ENCODE measurements at places on chromosomes 11 and 22.

DNA sequence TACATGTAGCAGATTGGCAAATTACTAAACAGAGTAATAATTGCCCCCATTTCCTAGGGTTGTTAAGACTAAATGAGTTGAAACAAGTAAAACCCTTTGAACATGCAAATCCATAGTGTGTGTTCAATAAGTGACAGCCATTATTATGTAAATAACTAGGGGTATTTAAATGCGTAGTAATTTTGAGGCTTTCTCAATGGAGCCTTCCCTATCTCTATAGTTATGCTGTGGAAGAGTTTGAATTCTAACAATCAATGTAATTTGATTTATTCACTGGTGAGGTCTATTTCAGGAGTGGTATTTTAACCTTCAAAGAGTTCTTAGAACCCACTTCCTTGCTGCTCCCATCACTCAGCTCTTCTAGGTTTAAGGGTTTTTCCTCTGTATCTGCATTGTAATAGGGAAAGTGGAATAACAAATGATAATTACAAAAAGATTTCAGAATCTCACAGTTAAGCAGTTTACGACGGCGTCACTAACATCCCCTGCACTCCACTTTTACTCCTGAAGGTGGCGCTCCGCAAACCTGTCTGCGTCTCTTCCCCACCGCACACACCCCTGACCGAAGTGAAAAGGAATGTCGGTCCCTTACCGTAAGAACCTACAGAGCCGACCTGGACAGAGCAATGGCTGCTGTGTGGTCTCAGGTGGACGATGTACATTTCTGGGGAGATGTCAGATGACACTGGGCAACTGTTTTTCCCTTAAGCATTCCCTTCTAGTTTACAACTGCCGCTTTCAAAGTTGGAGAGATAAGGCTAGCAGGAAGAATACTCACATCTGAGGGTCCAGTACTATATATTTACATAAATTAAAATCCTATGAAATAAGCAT lies 80.8 kb downstream of the ZC3H12C start:
- peak; percentile 55 for DNase-seq

DNA sequence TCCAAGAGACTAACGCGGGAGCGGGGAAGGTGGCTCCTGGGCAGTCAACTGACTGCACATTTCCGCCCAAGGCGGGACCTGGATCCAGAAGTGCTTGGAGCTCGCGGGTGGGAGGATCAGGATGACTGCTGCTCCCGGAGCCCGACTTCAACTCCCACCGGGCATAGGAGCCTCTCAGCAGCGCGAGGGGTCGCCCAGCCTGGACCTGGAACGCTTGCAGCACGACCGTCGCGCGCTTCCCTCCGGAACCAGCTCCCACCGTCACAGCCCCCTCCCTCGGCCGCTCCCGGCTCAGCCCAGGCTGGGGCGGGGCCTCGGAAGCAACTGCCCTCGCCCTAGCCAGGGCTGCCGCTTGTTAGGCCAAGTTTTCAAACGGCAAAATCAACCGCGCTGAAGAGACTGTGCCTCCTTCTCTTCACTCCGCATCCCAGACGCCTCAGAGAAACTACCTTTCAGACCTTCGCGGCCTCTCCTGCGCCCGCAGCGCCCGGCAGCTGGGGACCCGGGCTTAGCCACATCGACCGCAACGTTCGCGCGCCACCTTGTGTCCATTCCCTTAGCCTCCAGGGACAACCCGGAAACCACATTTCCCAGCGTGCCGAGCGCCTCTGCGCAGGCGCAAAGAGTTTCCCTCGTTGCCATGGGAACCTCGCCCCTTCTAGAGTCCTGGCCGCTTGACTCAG lies 14.0 kb downstream of the SSH3 start:
- peak; percentile 58 for DNase-seq

- DNase-seq = no peak
Measured at GRCh38 chr11:20712912-20713311, 43.5 kb downstream of the NELL1 start.

DNA sequence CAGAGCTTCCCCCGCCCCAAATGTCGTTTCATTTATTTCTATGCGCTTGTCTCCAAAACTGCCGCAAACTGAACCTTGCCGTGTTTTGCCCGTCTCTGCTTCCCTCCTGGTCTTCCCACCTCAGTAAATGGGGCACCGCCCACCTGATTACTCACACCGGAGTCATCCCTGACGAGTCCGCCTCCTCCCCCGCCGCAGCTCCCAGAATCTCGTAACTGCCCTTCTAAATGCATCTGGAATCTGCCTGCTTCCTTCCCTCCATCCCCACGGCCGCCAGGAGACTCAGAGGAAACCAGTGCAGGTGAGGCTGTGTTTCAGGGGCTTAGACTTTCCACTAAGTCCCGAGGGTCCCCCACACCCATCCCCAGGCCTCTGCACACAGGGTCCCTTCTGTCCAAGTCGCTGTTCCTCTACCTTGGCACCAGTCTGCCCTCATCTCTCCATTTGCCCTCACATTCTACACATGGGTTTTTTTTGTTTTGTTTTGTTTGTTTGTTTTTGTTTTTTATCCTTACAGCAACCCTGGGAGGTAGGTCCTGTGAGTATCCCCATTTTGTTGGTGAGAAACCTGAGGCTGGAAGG lies 62.6 kb upstream of the PHF21B start:
- peak; percentile 5 for DNase-seq

DNA sequence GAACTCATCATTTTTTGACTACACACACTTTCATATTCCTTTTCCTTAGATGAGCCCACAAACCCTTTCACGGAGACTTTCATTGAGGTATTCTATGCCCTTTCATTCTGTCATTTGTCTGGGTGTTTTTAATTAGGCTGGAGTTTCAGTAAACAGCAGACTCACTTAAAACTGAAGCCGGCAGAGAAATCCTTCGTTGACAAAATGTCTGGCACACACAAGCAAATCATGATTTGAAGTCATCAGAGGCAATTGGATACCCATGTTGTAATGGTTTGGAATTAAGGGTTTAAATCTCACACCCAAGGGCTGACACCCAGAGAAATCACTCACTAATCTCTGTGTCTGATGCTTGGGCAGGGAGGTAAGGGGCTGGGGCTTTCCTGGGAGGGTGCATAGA lies 127.1 kb downstream of the EHF start:
- DNase-seq = peak; percentile 30

DNA sequence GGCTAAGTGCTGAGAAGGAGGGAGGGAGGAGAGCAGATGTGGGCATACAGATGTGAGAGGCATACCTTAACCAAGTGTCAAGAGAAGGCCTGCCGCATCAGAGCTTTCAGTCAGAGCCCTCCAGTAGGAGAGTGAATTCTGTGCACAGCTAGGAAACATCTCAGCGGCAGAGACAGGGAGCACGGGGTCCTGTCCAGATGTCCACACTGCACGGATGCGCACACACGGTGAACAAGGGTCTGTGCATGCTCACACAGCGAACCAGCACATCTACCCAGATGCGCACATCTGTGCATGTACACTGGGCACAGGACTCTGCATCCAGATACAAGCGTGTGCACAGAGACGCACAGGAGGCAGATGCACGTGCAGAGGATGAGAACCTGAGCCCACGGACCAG lies 778.0 kb downstream of the BRD1 start:
- DNase-seq = no peak

DNA sequence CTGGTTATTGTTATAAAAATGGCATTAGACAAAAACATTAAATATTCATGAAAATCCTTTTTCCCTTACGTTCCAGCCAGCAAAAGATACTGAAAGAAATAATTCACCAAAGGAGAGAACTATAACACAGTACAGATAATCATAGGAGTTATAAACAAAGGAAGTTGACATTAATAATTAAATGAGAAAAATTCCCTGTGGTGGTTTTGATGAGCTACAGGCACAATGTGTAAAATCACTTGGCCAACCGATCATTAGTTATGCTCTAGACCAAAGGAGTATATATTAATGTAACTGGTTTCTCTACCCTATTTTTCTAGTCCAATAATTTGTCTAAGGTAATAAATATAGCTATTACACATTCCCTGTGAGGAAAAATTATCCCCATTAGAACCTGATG lies 534.7 kb downstream of the CNTN5 start:
- no peak for DNase-seq

- DNase-seq = no peak
Measured at GRCh38 chr22:28821452-28821851, 21.1 kb upstream of the XBP1 start.

DNA sequence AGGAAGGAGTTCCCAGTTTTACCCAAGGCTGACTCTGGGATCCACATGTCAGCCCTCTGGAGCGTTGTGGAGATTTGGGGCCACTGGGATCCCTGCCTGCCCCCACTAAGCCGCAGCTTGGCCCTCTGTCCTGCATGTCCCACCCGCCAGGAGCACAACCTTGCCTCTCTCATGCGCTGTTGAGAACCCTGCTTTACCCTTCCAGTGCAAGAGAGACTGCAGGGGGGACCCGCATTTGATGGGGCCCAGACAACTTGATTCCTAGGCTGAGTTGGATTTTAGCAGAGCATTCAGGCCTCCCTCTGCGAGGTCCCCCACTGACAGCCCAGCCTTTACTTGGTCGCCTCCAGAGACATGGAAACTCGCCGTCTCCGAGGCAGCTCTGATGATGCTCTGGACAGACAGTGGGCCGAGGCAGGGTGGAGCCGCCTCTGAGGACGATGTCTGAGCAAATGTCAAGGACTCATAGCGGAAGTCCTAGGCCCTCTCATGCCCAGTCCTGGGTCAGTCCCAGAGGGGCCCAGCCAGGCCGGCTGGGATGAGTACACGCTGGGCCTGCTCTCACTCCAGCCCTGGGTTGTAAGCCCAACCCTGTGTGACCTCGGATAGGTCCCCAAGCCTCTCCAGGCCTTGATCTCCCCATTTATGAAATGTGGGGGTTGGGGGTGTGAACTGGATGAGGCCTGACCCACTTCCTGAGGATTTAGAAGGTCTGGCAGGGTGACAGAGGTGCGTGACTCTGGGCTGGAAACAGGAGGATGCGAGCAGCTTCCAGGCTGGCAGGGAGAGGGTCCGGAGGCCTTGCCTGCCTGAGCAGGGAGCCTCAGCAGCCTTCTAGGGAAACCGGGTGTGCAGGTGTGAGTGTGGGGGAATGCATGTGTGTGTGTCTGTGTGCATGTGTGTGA lies 630 bp downstream of the CD5 start:
- DNase-seq = no peak

- no peak for DNase-seq
Measured at GRCh38 chr11:57407941-57408475, 17.6 kb upstream of the PRG2 start.

- DNase-seq = no peak
Measured at GRCh38 chr22:20061481-20061861, 18.6 kb upstream of the DGCR8 start.

DNA sequence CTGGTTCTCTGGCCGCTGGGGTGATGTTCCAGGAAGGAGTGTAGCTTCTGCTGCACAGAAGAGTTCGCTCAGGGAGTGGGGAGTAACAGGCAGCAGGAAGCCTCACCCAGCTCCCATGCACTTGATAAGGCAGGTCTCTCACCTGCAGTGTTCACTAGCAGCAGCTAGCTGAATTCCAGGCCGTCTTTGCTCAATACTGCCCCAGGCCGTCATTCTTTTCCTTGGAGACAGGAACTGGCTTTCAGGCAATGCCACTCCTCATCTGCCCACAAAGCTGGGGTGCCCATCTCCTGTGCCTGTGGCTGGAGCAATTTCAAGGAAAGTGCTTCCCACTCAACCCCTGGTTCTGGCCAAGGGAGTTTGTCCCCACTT lies 66.1 kb downstream of the ARHGAP42 start:
- no peak for DNase-seq

Data from retinal pigment epithelial cell (primary cell).